ENCODE measurements at places on chromosomes 2 and 18. TPM values are rescaled to one million over a fixed set of nuclear protein-coding genes. Genes with fewer than 3 reads are reported as not detected.

GRCh38 chr2:85799215-85799956 lies 45.6 kb downstream of the ATOH8 start:
- DNase-seq, result no peak

- no peak for DNase-seq
These were observed 7.3 kb upstream of the DUSP2 start for GRCh38 chr2:96152304-96153161.

Gene ATP8B1
- 0.21 TPM for total RNA-seq

Gene TNFAIP6
- not detected for total RNA-seq

- no peak for DNase-seq
These were observed 37.0 kb downstream of the MAL start for GRCh38 chr2:95062242-95063085.

Gene MAP2
- total RNA-seq, result 1.2 TPM

GRCh38 chr2:24721470-24721869 lies 71.7 kb downstream of the PTRHD1 start:
- DNase-seq, result no peak

Gene CLEC4F
- total RNA-seq, result not detected

Gene SFT2D3
- 9.3 TPM for total RNA-seq

GRCh38 chr2:218567797-218568189 lies 358 bp downstream of the USP37 start:
- DNase-seq, result no peak

Gene RNF144A
- 23.2 TPM for total RNA-seq

DNA sequence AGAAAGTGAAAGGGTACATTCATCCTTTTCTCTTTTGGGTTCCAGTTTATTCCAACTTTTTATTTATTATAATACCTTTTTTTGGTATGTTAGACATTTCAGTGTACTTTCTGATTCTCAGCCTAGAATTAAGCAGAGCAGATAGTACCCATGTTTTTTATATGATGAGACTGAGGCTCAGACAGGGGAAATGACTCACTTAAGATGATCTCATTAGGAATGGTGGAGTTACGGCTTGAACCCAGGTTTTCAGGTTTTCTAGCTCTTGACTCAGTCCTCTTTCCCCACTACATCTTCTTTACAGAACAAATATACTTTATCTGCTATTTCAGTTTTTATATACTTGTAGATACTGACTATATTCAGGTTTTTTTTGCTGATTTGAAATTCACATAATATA lies 51.7 kb upstream of the OTX1 start:
- DNase-seq, result no peak

DNA sequence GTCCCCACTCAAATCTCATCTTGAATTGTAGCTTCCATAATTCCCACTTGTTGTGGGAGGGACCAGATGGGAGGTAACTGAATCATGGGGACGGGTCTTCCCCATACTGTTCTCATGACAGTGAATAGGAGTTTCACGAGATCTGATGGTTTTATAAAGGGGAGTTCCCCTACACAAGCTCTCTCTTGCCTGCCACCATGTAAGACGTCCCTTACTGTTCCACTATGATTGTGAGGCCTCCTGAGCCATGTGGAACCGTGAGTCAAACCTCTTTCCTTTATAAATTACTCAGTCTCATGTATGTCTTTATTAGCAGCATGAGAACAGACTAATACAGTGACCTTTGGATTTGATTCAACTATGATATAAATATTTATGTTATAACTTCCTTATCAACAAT lies 78.0 kb downstream of the CYRIA start:
- no peak for DNase-seq

DNA sequence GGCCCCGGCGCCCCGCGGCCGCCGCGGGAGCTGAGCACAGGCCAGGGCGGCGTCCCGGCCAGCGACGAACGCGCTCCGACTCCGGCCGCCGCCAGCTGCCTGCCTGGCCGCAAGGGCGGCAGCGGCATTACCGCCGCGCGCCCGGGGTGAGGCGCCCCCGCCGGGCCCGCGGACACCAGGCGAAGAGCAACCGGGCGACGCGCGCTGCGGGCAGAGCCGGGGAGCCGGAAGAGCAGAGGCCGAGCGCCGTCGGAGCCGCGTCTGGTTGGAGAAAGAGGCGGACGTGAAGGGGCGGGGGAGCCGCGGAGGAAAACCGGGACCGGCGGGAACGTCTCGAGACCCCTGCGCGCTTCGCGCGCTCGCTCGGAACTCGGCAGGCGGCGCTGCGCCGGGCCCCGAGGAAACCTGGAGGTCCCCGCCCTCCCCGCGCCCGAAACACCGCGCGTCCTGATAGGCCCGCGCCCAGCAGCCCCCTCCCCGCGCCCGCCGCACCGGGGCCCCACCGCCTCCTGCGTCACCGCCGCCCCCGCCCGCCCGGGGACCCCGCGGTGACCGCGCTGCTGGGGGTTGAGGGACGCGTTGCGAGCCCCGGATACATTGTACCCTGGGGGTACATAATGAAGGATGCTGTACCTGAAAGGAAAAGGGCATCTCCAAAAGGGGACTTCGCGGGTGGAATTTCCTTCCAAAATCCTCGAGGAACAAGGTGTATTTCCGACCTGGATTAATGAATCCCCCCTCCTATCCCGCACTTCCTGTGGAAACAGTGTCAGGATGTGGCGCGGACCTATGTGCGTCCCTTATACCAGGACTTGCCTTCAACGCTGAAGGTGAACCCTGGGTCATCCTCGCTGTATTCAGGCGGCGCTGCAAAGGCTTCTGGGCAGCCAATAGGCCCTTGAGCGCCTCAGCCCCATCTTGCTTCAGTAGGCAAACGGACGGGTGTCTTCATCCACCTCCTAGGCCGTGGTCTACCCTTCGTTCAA lies 1.0 kb upstream of the B4GALT6 start:
- peak; percentile 88 for DNase-seq

DNA sequence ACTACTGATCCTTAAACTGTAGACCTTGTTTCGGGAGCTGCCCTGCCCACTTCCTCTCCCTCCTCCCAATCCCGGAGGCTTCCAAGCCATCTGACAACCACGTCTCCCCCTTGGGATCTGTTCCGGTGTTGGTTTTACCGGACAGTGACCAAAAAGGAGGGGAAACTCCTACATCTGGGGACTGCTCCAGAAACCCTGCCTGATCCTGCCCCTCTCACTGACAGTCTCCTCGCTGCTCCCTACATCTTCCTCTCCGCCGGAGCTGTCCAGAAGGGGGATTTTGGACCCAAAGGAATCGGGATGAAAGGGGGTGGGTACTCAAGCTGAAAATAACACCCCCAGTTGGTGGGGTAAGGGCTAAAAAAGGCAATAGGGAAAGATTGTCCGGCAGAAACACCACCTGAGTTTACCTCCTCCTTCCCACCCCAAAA lies 1.5 kb downstream of the INO80D start:
- peak; percentile 71 for DNase-seq

- DNase-seq, result no peak
These were observed 406.1 kb downstream of the LRATD1 start for GRCh38 chr2:15038366-15039364.

DNA sequence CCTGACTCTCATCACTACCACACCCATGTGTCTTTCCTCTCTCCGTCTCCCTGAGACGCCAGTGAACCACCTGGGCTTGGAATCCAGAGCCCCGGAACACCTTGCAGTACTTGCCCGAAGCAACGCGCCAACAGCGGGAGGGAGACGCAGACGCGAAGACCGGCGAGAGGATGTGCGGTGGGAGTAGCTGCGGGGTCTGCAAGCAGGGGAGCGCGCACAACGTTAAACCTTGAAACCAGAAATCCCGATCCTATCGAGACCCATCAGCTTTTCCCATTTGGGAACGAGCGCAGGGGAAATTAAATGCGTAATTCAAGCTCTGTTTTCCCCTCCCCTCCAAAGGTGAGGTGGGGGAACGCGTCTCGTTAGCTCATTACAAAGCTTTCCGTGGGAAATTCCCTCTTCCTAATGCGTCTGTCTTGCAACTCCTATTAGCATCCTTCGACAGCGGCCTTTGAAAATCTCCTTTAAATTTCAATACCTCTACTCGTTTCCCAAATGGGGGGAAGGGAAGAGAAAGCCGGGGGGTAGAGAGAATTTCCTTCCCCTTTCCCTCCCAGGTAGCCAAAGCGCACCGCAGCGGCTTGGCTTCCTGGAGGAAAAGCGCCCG lies 421 bp upstream of the CNTNAP5 start:
- DNase-seq, result no peak

DNA sequence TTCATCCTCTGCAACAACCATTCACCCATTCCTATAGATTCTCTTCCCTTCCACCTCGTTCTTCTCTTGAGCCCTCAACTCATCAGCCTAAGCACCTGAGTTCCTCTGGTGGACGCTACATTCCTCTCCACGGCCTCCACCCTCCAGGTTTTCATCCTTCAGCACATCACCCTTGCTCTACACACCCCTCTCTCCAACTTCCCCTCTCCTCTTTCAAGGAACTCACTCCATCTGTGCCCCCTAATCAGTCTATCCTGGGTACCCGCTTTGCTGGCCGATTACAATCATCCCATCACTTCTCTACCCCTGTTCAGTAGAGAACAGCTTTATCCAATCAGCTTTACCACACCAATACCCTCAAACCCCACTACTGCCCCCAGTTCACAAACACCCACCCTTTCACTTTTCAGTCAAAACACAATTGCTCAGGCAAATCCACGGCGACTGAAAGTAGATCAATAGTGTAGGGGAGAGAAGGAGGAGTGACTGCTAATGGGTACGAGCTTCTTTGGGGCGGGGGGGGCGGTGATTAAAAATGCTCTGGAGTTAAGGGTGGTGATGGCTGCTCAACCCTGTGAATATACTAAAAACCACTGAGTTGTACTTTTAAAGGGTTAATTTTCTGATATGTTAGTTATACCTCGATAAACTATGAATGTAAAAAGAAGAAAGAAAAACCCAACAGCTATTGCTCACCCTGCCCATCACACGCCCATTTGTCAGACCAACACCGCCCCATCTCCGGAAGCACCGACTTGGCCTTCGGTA lies 857 bp downstream of the DYM start:
- DNase-seq, result peak; percentile 29

Gene RGPD3
- 0.45 TPM for total RNA-seq

GRCh38 chr2:70766357-70767078 lies 1.5 kb downstream of the ADD2 start:
- no peak for DNase-seq

- DNase-seq, result no peak
These were observed 19.0 kb downstream of the AFTPH start for GRCh38 chr2:64543008-64543697.

Gene CAVIN2
- total RNA-seq, result 0.74 TPM

Gene CDH7
- total RNA-seq, result 0.74 TPM

- no peak for DNase-seq
These were observed 232.4 kb upstream of the HNRNPA3 start for GRCh38 chr2:176979981-176980710.

Gene PTCD3
- total RNA-seq, result 107 TPM

Gene NT5DC4
- total RNA-seq, result not detected

Gene ASB18
- not detected for total RNA-seq

Gene PTH2R
- total RNA-seq, result 0.09 TPM

DNA sequence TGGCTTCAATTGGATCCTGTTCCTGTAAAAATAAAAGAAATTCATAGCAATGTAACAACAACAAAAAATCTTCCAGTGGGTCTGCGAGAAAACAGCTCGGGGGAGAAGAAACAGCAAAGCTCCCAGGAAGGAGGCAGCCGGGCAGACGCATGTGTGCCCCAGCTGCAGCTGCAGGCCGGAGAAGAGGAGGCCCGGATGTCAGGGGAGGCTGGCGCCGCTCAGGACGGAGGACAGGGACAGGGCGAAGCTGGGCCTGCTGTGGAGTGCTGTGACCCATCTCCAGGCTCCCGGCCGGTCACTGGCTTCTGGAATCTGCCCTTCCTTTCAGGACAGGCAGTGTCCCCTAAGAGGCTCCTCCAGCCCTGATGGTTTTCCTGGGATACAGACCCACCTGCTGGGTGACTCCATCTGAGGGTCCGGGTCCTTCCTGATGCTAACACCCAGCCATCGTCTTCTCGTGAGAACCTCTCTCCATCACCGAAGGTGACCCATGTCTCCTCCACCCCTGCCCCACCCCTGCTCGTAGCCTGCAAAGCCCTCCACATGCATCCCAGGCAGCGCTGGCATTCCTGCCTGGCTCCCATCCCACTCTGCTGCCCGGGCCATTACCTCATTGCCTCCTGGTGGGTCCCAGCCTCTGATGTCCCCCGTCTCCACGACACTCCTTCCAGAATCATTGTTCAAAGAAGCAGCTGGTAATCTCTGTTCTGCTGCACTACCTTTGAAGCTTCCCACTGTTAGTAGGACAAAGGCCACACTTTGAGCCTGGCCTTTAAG lies 145.4 kb upstream of the TWIST2 start:
- DNase-seq, result no peak

Gene TFPI
- total RNA-seq, result 9.3 TPM

- DNase-seq, result no peak
These were observed 8.9 kb downstream of the FBXO36 start for GRCh38 chr2:229931241-229931640.

Data from cardiac muscle cell (in vitro differentiated cells and primary cell).